ENCODE measurements at places on chromosomes 3 and 15.
A peak's percentile ranks its signal among the peaks of the same experiment; 100 is the strongest.

- no peak for DNase-seq
These were observed 5.3 kb downstream of the TNFSF10 start for GRCh38 chr3:172517859-172518466.

- DNase-seq: no peak
These were observed 328.9 kb upstream of the RBMS3 start for GRCh38 chr3:28951772-28952556.

GRCh38 chr3:46992231-46992630 lies 12.8 kb downstream of the NBEAL2 start:
- DNase-seq: no peak

GRCh38 chr3:14236902-14237301 lies 58.3 kb downstream of the LSM3 start:
- no peak for DNase-seq

DNA sequence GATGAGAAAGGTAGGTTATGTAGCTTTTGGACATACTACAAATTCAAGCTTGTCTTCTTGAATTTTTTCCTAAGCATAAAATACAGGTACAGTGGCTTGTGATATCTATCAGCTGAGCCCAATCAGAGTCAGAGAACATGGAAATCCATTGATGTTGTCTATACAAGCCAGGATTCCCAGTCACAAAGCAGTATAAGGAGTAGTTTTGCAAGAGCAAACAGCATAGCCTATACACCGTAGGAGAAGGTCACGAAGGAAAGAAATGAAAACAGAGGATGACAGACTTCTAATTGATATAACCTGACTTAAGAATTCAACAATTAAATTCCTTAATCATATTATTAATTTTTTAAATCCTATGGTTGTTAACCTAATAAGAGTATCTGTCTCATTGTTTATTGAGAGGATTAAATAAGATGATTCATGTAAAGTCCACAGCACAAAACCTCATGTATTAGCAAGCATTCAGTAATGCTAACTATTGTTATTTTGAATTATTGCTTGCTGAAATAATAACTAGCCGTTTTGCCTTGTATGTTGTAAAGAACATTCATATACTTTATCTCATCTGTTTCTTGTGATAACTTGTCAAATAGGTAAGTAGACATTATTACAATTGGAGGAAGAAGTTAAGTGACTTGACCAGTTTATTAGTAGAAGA lies 276.6 kb upstream of the ZPLD1 start:
- no peak for DNase-seq

DNA sequence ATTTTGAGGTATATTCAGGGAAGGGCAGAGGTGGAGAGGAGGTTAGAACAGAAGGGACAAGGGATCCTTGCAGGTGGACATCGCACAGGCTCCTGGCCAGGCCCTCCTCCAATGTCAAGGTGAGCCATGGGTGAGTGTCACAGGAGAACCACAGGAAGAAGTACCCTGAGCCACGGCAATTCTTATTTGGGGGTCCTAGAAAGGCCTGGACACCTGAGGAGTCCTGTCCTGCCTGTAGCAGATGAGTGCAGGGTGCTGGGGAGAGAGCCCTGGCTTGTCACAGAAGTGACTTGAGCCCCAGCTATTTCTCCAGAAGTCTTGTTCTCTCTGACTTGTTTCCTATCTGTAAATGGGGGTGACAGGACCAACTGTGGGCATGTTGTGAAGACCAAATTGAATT lies 4.3 kb downstream of the SLC6A20 start:
- no peak for DNase-seq

DNA sequence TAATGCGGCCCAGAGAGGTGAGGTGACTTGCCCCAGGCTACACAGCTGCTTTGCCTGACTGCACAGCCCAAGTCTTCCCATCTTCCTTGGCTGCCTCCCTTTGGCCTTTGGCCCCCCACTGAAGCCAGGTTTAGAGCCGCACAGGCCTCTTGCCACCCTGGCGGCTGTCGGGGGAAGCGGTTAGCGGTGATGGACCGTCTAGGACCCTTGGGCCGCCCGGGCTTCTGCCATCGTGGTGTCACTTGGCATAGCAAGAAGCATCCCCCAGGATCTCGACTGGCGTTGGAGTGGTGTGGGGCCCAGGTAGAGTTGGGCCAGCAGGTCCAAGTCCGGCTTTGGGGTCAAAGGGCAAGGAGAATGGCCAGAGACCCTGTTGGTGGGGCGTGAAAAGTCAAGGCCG lies 61.0 kb downstream of the LINGO1 start:
- DNase-seq: no peak

DNA sequence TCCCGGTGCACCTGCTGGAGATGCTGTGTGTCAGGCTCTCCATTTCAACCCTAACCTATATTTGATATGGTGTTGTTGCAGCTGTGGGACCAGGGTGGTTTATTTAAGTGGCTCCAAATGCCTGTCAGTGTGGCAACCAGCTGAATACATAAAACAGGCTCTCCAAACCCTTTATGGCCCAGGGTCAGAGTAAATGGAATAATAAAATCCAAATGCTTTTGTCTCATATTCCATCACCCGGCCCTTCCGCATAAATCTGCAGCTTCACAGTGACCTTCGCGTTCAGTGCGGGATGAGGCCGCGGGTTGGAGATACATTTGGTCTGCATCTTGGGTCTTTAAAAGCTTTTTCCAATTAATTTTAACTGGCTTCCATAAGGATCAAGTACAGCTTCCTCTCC lies 382.1 kb upstream of the NR2F2 start:
- no peak for DNase-seq

DNA sequence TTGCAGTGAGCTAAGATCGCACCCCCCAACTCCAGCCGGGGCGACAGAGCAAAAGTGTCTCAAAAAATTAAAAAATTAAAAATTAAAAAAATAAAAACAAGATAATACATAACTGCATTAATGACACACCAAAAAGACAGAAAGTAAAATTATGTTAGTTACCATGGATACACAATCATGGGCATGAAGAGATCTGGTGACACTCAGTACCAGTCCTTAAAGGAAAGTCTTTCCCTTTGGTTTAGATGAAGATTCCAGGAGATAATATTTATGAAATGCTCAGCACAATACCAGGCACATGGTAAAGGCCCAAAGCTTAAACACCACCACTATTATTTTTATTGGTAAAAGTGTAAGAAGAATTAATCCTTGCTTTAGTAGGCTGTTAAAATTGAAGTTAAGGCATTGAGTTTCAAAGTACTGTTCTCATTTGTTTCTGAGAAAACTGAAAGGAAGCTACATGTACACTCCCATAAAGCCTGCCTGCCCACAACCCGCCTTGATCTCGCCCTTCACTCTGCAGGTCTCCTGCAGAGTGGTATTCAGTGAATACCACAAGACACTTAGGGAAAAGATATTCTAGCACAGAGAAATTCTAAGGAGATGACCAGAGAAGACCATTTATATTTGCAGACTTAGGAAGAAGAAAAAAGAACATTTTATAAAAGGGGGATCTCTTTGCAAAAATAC lies 52.3 kb downstream of the SUCLG2 start:
- DNase-seq: peak; percentile 35

DNA sequence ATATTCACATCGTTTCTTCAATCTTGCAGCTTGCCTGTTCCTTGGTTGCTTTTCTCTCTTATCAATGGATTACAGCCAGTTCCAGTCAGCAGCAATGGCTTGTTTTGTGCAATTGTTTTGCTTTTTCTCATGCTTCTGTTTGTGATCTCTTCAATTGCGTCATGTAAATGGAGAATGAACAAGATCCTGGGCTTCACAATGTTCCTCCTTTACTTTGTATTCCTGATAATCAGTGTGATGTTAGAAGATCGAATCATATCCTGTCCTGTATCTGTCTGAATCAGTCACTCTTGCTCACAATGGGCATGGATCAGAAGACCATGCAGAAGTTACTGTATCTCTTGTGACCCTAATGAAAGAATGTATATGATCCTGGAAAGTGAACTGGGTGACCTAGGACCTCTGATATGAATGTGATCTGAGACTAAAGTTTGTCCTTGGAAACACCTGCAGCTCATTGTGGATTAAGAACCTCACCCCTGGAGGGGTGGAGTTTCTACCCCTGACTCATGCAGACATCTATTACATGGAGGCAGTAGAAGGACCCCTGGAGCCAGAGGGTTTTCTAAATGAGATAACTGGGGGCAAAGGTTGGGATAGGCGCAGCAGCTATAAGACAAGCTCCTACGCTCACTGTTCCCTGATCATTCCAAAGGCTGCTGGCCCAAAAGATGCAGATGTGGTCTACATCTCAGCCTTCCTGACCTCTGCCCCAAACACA lies 32.2 kb downstream of the SLC24A1 start:
- DNase-seq: no peak

GRCh38 chr15:89192766-89193165 lies 28.6 kb downstream of the RLBP1 start:
- DNase-seq: no peak

- peak; percentile 17 for DNase-seq
These were observed 34.7 kb upstream of the ZPLD1 start for GRCh38 chr3:102400142-102400541.

- DNase-seq: no peak
These were observed 20.2 kb downstream of the ATOSA start for GRCh38 chr15:52658955-52659354.

DNA sequence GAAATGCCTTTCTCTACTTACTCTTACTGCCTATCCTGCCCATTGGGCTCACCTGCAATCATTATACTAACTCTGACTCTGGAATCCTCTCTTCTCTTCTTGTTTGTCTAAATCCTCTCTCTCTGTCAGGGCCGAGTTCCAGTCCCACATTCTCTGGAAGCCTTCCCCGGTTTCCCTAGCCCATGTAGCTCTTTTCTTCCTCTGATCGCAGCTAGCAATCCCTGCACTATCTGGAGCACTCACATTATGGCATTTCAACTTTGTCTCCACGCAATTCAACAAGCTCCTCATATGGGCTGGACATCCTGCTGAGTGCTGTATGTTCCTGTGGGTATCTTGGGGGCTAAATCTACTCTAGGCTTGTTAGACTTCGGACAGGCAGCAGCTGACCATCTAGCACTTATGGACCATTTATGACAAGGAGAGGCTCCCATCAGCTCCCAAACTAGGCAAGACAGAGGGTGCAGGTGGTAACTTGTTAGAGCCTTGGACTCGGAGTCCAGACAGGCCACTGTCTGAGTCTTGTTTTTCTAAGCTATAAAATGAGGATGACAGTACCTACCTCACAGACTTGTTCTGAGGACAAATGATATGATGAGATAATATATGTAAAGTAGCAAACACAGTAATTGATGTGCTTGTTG lies 58.3 kb downstream of the EPHB3 start:
- DNase-seq: no peak

DNA sequence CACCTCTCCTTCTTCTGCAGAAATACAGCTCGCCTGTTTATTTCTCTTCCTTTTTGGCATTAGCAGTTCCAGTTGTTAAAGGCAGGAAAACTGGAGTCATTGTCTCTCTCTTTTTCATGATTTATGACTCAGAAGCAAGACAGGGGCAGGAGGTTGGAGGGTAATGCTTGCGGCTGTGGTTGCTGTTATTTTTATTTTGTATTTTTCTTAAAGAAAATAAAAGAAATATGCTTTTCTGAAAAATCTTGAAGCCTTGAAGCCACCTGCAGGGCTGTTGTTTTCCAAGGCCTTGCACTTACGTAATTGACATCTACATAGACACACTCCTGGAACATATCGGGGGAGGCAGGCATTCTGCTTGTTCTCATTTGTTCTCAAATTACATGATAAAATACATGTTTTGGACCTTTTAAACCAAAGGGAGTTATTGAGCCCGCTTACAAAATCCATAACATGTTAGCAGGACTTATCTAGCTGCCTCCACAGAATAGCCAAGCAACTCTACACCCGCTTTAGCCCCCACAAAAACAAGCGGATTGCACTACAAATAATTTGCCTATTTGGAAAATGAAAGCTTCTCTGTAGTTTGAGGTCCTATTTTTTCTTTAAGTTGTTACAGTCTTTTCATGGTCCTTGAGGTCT lies 1004.6 kb upstream of the NR2F2 start:
- DNase-seq: peak; percentile 5

- peak; percentile 43 for DNase-seq
These were observed 35.8 kb downstream of the MYH15 start for GRCh38 chr3:108474581-108474980.

DNA sequence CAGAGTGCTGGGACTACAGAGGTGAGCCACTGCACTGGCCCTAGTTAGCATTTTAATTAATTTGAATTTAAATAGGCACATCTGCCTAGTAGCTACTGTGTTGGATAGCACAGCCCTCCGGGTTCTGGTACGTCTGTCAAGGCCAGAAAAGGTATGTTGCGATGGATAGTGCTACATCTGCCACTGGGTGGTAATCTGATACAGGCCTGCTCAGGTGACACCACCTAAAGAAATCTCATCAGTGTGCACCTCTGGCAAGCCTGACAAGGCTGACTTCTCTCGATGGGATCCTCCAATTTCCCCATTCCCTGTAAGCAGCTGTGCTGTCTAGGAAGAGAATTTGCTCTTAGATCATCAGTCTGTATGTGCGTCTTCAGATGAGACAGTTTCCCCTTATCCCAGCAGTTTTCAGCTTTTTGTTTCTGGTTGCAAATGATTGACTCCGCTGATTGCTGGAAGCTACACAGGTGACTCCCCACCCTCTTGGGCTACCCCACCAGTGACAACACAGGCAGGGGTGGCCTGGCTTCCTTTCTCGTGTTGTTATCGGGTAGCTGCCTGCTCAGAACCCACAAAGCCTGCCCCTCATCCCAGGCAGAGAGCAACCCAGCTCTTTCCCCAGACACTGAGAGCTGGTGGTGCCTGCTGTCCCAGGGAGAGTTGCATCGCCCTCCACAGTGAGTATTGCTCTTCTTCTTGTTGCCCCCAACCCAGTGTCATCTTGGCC lies at the start of gene CCR9:
TSS of gene CCR9 (plus strand) at position 565 of the 727 bp plus-strand sequence. CDS start 8,391 bp downstream, outside the sequence.
- no peak for DNase-seq

GRCh38 chr3:179921951-179922350 lies 114.8 kb downstream of the PEX5L start:
- no peak for DNase-seq

- peak; percentile 55 for DNase-seq
These were observed 226.6 kb upstream of the IL12A start for GRCh38 chr3:159761848-159762635.

GRCh38 chr3:42698911-42699230 lies 3.7 kb downstream of the HHATL start:
- DNase-seq: no peak

DNA sequence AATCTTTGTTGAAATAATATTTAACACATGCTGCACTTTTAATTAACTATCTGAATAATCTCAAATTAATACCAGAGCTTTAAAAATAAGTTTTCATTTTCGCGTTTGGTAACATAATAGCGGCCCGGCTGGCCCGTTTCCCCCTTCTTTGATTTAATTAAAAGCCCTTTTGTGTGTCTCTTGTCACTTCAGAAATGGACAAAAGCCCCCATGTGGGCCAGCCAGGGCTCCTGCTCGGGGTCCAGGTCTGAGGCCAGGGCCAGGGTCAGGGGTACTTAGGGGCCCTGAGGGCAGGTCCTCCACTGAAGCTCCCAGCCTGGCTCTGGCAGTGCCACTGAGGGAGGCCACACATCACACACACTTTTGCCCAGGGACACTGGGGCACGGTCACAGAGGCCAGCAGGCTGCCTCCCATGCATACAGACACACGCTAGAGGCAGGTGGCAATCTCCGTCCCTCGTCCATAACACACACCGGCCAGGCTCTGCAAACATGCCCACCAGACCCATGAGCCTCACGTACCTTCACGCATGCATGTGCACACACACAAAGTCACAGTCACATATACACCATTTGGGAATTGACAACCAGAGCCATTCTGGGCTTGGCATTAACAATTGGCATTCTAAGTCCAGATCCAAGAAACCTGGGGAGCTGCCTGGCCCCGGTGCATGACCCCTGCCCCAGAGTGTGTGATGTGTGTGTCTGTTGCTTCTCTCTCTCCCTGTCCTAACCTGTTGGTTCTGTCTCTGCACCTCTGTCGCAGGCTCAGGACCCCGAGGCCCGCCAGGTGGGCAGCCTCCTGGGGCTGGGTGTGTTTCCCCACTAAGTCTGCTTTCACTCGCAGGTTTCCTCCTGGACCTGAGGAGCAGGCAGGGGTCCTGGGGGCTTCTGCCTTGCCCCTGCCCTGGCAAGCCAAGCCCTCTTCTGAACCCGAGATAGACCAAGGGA lies 38.5 kb downstream of the DNAJB8 start:
- no peak for DNase-seq

Measured in astrocyte of the hippocampus (primary cell).